Stimulated activated CD8-positive, alpha-beta memory T cell treated with anti-CD3 and anti-CD28 coated beads, Interleukin-4, amount 100 ng/mL, for 4 hours (primary cell): ENCODE measurements at places on chromosomes 3 and 15.

GRCh38 chr3:34258271-34258998, 460.0 kb downstream of the PDCD6IP start:
- no peak for DNase-seq

DNA sequence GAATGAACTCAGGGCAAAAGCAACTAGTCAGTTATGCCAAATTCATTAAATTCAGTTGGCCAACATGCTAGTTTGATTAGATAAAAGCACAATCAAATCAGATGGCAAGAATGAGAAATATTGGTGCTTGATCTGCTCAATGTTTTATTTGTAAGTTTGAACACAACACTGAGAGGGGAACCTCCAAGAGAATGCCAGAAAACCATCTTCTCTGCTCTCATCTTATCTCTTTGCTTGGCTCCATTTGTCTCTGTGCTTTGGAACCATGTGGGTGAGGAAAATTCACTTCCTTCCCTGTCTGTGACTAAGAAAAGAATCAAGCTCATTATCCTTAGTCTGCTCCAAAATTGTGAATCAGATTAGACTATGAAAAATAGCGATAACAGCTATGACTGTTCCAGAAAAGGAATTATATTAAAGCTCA, 43.6 kb upstream of the DCBLD2 start:
- DNase-seq, result no peak

- no peak for DNase-seq
Measured at GRCh38 chr3:65550137-65550536, 488.6 kb downstream of the MAGI1 start.

- no peak for DNase-seq
Measured at GRCh38 chr3:45794660-45795059, 1.7 kb downstream of the SLC6A20 start.

DNA sequence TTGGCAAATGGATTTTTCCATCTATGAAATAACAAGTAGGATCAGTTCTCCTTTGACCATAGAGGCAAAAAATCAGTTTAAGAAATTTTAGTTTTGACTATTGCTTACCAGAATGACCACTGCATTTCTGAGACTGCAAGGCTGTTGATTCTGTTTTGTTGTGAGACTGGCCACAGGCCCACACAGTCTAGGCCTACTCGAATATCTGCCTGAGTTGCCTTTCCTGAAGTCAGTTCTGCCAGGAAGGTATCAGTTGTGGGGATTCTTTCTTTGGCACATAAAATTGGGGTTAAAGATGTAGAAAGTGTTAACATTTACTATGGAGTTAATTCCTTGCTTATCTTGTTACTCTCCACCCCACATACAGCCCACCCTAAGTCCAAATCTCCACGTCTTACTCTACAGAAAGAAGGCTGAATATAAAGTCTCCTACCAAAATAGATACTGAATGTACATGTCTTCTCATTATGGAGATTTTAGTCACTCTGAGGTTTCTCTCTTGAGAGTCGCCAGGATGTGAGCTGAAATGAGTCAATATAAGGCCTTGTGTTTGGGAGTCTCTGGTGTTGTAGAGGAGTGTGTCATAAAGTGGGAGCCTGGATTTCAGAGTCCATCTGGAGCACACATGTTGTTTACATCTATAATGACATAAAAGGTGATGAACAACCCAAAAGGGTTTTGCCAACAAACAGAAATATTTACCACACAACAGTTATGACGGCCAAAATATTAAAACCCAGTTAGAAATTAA, 45.0 kb upstream of the WWTR1 start:
- DNase-seq, result no peak

GRCh38 chr3:3735919-3736318, 63.3 kb upstream of the LRRN1 start:
- DNase-seq, result no peak

- DNase-seq, result no peak
Measured at GRCh38 chr3:31472479-31473390, 60.0 kb upstream of the STT3B start.

DNA sequence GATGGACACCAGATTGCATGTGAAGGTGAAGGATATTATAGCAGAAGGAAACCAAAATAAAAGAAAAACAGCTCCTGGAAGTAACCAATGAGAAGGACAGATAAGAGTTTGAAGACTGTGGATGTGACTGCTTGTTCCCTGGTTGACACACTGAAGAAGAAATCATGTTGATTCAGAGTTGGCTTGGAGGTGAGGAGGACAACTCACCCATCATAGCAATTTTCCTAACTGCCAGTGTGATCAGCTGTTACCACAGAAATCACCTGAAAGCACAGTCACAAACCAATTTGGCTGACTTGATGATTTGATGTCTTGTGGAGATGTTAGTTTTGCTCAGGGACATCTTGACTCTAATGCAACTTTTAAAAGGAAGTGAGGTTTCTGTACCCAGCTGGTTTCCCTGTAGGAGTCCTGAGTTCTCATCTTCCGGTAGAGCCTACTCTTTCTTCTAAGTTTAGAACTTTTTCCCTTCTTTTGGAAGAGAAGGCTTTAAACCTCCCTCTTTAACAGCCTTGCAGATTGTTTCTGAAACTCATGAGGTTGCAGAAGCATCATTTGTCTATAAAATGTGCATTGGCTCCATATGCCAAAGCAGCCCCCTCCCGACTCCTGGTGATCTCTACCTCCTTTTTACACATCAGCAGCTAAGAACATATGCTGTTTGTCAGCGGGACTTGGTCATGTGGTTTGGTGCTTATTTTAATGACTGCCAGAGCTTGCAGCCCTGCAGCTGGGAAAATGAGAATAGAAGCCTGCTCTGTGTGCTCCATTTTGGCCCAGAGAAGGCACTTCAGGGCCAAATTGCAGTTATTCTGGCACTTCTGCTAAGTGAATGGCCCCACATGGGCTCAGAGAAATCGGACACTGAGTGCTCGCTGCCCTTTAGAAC, 10.3 kb downstream of the ATG7 start:
- DNase-seq, result no peak

DNA sequence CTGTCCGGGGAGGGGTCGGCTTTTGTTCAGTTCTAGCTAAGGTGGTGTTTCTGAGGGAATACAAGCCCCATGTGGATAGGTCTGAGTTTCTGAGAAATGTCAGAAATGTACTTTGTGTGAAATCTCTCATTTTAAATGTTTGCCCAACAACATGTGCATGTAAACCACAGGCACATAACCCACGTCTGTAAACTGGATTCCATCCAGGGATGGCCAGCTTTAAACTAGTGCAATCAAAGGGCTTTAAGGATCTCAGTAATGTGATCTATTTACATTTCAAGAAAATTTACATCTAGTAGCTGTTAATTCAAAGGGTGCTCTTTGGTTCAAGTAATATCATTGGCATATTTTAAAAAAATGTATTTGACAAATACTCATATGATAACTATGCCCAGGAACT, 52.0 kb downstream of the POLR2M start:
- no peak for DNase-seq

- DNase-seq, result no peak
Measured at GRCh38 chr3:14794435-14794834, 24.3 kb upstream of the FGD5 start.

DNA sequence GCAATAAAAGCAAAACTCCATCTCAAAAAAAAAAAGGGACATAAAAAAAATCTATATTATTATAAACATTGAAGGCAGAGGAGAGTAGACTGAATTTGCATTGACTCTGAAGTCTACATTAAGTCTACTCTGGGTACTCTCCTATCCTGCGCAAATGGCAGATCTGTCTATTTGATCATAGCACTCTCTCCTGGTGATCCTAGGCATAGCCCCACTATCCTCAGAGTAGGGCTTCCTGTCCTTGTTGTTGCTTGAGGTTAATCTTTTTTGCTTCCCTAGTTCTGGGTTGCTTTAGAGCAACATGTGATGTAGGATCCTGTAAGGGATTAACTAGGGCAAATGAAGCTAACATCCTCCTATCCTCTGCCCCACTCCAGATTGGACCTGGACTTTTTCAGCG, 82.1 kb upstream of the LRRFIP2 start:
- DNase-seq, result no peak

DNA sequence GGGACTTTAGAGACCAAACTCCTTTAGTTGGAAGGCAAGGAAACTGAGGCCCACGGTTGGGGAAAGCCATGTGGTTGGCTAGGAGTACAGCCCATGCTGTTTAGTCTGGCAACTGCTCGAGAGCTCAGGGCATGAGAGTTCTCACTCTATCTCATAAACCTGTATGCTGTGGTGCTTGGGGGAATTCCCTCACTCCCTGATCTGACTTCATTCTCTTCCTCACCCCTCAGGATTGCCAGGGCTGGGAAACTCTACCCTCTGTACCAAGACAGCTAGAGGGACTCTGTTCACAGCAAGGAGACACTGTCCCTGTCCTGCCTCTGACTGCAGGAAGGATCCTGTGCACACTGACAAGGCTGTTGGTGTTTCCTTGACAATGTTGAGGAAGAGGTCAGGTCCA, 230.2 kb downstream of the ZNF621 start:
- DNase-seq, result no peak

- DNase-seq, result no peak
Measured at GRCh38 chr3:42499478-42499871, 3.0 kb upstream of the VIPR1 start.

DNA sequence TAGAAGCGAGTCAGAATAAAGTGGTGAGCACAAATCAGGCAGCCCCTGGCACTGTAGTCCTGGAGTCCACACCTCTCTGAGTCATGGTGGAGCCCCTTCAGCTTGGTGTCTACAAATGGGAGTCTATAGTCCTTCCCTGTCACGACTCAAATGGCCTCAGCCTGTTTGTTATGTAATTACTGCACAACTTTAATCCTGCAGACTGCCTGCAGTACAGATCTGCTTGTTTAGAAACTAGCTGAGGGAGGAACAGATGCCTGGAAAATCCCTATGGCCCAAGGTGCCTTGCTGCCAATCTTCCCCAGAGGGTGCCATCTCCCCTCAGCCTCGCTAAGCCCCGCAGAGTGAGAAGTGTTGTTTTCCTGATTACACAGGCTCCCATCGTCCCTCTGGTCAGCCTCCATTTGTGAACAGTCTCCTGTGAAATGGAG, 3.9 kb upstream of the CXCR6 start:
- DNase-seq, result no peak

DNA sequence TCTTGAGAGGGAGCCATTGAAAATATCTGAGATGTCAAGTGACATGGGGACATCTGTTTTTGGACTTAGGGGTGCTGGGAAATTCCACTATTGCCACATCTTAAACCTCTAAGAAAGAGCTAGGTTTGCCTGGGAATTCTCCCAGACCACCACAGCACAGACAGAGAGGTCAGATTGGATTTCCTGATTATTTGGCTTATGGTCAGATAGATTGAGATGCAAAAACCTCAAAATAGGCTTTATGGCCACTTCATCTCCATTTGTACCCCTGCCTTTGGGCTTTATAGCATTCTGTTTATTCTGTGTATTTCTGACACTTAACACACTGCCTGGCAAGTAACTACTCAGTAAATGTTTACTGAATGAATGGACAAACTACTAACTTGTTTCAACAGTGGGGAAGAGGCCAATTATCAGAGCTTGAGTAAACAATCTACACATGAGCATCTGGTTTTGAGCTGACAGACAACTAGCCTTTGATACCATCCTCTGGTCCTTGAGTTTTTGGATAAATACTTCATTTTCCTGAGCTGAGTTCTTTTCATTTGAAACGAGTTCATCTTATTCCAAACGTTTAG, 81.8 kb downstream of the TP63 start:
- DNase-seq, result no peak

GRCh38 chr3:48466386-48467109, 20.0 kb downstream of the ATRIP start:
- DNase-seq, result no peak

GRCh38 chr15:68730976-68731897, 89.5 kb downstream of the ANP32A start:
- DNase-seq, result no peak

DNA sequence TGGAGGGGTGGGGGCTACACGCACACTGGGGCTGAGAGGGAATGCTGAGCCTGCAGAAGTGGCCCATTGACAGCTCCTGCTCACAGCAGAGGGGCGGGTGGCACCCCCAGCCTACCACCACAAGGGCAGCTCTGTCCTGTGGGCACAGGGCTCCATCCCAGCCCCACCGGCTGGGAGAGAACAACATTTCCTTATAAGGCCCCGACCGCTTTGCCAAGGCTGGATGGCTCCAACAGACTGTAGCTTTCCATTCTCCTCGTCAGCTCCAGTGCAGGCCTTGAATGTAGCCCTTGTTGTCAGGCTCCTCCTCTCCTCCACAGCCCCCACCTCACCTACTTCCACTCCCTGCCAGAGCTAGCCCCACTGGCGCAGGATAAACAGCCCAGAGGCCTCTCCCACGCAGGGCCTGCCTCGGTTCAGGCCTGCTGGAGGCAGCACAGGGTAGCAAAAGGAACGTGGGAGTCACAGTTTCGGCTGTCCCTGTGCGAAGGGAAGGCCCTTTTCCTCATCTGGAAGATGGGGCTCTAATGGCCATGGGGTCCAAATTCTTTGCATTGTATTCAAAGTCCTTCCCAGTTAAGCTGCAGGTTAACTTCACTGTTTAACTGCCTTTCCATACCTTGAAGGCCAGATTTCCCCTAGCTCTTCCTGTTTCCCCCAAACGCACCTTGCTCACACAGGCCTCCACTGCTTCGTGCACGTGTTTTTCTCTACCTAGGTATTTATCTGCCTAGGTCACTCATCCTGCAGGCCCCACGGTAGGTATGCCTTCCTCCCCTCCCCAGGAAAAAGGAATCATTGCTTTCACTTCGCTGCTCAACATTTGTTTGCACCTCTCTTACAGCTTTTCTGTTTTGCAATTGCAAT, 101.6 kb upstream of the LPP start:
- DNase-seq, result no peak
